ENCODE measurements at places on chromosomes 16 and 17.

- no peak for DNase-seq
Observed at GRCh38 chr17:67229109-67229955, 15.7 kb downstream of the HELZ start.

DNA sequence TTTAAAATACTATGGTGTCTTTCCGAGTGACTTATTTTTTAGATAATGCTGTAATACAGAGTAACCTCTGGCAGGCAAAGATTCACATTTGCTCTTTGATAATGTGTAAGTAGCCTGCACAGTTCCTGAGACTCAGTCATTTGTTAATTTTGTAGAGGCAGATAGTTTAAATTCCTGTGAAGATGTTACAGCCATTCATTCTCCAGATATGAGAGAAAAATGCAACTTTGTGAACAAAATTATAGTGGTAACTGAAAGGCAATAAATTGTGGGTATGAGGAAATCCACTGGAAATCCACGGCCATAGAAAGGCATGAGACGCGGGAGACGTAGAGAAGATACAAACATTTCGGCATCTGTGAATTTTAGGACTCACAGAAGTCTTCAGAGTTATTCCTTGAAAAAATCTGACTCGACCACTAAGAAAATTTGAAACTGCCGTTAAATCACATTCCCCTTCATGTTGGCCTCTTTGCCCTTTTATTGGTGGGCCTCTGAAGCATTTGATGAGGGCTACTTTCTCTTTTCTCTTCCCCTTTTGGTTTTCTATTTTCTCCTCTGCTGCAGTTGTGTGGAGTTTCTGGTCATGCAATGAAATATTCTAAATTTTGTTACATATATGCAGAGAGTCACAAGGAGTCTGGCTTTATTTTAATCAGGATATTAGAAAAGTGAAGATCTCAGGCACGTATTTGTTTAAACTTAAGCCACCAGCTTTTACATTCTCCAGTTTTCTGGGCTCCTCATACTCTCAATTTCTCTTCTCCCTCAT lies 18.8 kb downstream of the HS3ST3A1 start:
- no peak for DNase-seq

DNA sequence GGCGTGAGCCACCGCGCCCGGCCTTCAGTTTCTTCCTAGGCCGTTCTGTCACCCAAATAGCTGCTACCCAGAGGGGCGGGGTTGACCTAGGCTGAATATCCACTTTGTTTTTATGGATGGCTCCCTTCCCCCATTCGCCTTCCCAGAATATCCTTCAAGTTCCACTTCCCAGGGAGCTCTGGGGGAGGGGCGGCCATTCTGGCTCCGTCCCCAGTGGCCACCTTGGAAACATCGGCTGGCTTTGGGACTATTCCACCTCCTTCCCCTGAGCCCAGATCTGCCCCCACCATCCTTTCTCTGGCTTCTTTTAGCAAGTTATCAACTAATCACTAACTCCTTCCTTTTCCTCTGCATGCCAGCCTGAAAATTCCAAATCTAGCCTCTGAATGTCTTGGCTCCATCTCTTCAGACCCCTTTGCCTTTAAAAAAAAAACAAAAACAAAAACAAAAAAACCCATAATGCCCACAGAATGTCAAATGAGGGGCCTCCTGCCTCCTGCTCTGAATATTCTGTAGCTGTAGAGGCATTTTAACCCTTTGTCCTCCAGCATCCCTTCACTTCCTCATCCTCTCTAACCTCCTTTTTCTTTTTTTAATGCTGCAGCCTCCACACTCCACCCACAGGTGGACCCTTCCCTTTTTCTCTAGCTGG lies 6.4 kb downstream of the ATP1B2 start:
- DNase-seq, result no peak

- no peak for DNase-seq
Observed at GRCh38 chr17:74218436-74218835, 5.1 kb downstream of the TTYH2 start.

GRCh38 chr17:68513932-68514331 lies 1.7 kb downstream of the PRKAR1A start:
- no peak for DNase-seq

GRCh38 chr17:12622726-12623125 lies 43.0 kb upstream of the MYOCD start:
- DNase-seq, result no peak

GRCh38 chr16:54964239-54964638 lies 33.6 kb downstream of the IRX5 start:
- no peak for DNase-seq

- no peak for DNase-seq
Observed at GRCh38 chr17:82922646-82923045, 82.8 kb upstream of the ZNF750 start.

GRCh38 chr16:12721841-12722421 lies 81.8 kb downstream of the CPPED1 start:
- DNase-seq, result no peak

GRCh38 chr16:28205117-28205899 lies 6.5 kb downstream of the XPO6 start:
- no peak for DNase-seq

DNA sequence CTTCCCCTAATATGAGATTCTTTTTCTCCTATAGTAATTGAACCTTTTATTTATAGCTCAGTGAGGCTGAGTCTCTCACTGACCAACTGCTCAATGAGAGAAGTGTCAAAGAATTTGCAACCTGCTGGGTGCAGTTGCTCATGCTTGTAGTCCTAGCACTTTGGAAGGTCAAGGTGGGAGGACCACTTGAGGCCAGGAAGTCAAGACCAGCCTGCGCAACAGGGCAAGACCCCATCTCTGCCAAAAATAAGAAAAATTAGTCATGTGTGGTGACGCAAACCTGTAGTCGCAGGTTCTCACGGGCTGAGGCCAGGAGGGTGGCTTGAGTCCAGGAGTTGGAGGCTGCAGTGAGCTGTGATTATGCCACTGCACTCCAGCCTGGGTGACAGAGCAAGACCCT lies 30.9 kb upstream of the CRYBA1 start:
- no peak for DNase-seq

- no peak for DNase-seq
Observed at GRCh38 chr17:64154717-64155116, 24.8 kb upstream of the ERN1 start.

- no peak for DNase-seq
Observed at GRCh38 chr17:78960928-78961327, 18.8 kb downstream of the LGALS3BP start.

DNA sequence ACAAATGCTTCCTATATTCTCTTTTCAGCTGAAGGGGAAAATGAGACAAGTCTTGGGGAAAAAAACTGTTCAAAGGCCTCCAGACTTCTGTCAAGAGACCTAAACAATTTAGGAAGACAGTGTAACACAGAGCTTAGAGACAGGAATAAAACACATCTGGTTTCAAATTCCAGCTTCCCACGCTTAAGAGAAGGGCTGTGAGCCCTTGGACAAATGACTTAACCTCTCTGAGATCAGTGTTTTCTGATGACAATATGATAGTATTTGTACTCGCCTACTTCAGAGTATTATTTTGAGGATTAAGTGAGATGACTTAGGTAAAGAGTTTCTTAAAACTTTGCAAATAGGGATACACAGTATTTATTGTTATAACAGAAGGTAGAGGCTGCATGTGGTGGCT lies 29.5 kb downstream of the SMURF2 start:
- DNase-seq, result no peak

DNA sequence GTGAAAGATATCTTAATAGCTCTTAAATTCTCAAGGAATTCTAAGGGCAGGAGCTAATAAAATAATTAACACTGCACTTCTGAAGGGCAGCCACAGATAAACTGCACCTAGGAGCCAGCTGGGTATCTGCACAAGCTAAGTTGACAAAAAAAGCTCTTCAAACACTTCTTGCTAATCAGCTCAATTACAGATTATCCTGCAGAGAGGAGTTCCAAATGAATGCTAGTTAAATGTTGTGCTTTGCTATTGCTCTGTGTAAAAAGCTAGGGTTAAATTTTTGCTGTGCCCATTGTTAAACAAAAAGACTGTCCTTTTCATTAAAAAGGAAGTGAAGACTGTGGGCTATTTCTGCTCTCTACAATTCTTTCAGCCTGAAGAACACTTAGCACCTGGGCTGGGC lies 158.5 kb upstream of the SHISA6 start:
- no peak for DNase-seq

DNA sequence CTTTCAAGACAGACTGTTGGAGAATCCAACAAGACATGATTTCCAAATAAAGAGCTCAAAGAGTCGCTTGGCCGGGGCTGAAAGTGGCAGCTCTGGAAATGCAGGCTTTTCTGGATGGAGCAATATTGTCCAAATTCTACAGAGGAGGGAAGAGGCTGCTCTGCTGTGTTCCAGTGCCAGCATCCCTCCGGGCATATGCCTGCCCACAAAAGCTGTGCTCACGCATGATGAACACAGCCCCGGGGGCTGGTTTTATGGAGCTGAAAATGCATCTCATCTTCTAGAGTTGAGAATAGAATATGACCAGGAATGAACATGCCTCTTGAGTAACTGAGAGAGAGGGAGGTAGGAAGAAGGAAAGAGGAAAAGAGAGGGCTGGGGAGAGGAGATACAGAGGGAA lies 74.7 kb upstream of the TOX3 start:
- DNase-seq, result no peak

GRCh38 chr17:2380950-2381649 lies 19.8 kb downstream of the MNT start:
- DNase-seq, result no peak

GRCh38 chr17:31845291-31845690 lies 13.8 kb downstream of the COPRS start:
- no peak for DNase-seq

GRCh38 chr16:46736695-46737094 lies 11.4 kb downstream of the MYLK3 start:
- DNase-seq, result no peak

GRCh38 chr17:6084311-6085161 lies 14.4 kb downstream of the WSCD1 start:
- DNase-seq, result no peak

DNA sequence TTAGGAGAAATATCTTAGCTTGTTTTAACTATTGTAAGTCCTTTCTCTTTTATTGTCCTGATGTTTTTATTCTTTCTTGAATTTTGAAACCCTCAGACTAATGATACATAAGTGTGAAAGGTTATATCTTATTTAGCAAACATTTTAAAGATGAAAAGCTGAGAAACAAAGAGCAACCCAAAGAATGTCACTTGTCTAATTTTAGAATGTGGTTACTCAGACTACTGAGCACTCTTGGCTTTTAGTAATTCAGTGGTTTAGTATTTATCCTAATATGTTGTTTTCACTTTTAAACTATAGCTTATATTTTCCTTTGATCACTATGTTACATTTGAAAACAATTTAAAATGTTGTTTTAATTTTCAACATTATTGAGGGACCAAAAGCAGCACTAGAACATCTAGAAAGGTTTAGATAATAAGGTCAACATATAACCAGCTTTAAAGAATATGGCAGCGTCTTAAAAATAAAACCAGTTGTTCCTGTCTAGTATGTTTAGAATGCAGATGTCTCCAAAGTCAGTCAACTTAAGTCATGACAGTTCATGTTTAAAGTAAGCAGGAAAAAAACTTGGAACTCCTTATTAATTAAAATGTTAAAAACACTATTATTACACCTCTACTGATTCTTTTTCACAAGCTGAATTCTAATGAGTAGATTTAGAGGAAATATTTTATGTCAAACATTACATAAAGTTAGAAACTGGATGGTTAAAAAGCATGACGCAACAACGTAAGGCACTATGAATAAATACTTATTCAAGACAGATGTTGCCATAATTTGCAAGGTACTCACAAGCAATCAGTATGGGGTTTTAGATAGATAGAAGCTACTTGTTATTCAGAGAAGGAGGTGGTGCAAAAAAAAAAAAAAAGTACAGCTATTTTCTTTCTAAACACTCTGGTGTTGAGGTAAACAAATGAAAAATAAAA lies 2.4 kb downstream of the MBTD1 start:
- DNase-seq, result no peak

DNA sequence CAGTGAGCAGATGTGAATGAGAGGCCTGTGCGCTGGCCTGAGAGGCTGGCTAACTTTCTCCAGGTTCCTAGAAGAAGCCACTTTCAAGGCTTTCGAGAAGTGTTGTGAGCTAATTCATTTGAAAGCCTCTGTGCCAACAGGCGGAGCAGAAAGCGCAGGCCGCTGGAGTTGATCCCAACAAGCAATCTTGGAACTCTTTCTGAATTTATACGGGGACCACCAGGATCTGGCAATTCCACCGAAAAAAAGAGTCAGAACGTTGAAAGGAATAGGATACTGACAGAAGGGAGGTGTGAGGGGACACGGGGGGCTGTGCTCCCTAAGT lies 71.3 kb upstream of the METRNL start:
- no peak for DNase-seq

DNA sequence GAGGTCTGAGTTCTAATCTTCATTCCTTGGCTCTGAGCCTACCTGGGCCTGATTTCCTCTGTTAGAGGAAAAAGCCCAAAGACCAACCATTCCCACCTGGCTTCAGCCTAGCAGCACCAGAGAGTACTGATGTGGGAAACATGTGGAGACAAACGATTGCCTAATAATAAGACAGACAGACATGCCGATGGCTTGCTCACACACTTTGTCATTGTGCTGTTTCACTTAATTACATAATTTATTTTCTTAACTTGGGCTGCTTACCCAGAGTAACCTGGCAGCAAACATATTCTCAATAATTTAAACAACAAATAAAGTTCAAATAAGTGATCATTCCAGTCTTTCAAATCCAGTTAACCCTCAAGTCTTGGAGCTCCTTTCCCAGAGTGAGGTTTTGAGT lies 83.4 kb downstream of the MAF start:
- DNase-seq, result no peak

DNA sequence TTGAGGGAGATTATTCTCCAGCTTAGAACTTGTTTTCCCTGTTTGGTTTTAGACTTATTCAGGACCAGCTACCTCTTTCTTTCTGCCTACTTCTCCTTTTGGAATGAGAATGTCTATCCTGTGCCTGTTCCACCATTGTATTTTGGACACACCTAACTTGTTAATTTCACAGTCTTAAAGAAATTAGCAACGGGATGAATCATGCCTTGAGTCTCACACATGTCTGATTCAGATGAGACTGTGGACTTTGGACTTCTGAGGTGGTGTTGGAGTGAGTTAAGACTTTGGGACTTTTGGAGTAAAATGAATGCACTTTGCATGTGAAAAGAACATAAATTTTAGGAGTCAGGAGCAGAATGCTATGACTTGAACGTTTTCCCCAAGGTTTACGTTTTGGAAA lies 581.4 kb downstream of the CDH11 start:
- DNase-seq, result no peak
